ENCODE measurements at places on chromosomes 16 and 17. TPM values are rescaled to one million over a fixed set of nuclear protein-coding genes. Genes with fewer than 3 reads are reported as not detected.

Gene CCL8
- 0.15 TPM for polyA plus RNA-seq

Gene SLC9A5
- 0.29 TPM for polyA plus RNA-seq

Gene METTL26
- 165 TPM for polyA plus RNA-seq

Gene SARM1
- 3.7 TPM for polyA plus RNA-seq

Gene EDC4
- 31.1 TPM for polyA plus RNA-seq

Gene EFCAB5
- not detected for polyA plus RNA-seq

Gene PPP1R1B
- 2.5 TPM for polyA plus RNA-seq

Gene WNT9B
- 0.53 TPM for polyA plus RNA-seq

Gene GPRC5B
- 43.0 TPM for polyA plus RNA-seq

Gene ABCC11
- 0.03 TPM for polyA plus RNA-seq

Gene KRT33A
- not detected for polyA plus RNA-seq

Gene RNFT1
- 9.4 TPM for polyA plus RNA-seq

Gene TBC1D26
- polyA plus RNA-seq: not detected

Gene KRTAP3-1
- not detected for polyA plus RNA-seq

Gene CTRB2
- polyA plus RNA-seq: not detected

Gene FZD2
- polyA plus RNA-seq: 3.2 TPM

Gene BAHCC1
- 7.6 TPM for polyA plus RNA-seq

Gene KRT39
- not detected for polyA plus RNA-seq

Gene ARHGDIG
- polyA plus RNA-seq: 11.4 TPM

Gene CCL1
- polyA plus RNA-seq: not detected

Gene TMED6
- not detected for polyA plus RNA-seq

Gene SEPTIN12
- not detected for polyA plus RNA-seq

Gene ERAL1
- 63.9 TPM for polyA plus RNA-seq

Gene RRAD
- polyA plus RNA-seq: 277 TPM
